ENCODE measurements at places on chromosomes 7 and 10.
A peak's percentile ranks its signal among the peaks of the same experiment; 100 is the strongest.

- no peak for DNase-seq
Observed at GRCh38 chr7:73682745-73683055, 553 bp downstream of the DNAJC30 start.

- DNase-seq, result no peak
Observed at GRCh38 chr7:114356133-114356532, 58.5 kb upstream of the FOXP2 start.

GRCh38 chr10:132943058-132943790 lies 854 bp upstream of the CFAP46 start:
- DNase-seq, result no peak

DNA sequence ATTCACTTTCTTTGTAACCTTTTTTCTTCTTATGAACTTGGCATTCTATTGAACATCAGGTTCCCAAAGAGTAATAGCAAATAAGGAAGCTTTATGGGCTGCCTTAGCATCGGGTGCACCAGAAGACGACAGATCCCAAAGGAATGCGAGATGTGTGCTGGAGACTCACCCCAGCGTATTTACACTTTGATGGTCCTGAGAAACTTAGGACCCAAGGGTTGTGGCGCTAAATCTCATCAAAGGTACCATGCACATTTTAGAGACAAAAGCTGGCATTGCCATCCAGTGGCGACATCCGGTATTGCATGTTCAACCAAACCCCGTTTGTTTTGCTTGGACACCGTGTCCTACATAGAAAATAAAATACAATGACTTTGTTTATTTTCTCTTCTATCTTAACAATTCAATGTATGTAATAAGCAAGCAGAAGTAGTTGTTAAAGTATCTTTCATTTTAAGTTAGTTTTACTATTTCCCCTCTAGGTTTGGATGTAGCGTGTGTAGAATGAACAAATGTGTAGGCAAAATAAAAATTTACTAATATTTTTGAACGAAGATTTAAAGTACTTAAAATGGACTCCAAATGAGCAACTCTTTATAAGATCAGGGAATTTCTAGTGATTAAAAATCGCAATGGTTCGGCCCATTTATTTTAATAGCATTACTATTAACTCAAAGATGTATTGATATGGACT lies 1154.8 kb downstream of the GATA3 start:
- DNase-seq, result peak; percentile 38

- no peak for DNase-seq
Observed at GRCh38 chr7:45514944-45515343, 59.2 kb upstream of the ADCY1 start.

DNA sequence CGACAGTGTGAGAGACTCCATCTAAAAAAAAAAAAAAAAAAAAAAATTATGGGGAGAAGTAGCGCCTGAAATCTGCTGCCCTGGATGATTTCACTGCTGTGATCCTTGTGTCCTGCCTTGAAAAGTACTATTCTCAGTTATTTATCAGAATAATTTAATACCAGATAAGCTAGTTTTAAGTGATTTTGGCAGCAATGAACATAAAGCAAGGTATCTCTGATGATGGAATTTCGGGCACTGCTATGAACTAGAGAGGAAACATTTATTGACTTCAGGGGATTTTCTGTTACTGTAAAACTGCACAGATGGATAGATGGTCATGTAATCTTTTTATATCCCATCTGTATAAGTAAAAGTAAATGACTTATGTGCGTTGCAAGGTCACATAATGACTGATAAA lies 619.1 kb upstream of the ANKRD30A start:
- no peak for DNase-seq

All from substantia nigra (tissue), 51 donors.